Cardiac fibroblast (primary cell): ENCODE measurements at places on chromosomes 7 and 10.

- no peak for DNase-seq
Observed at GRCh38 chr10:43376828-43377423, 5.5 kb downstream of the FXYD4 start.

GRCh38 chr10:131853610-131853964, 47.2 kb upstream of the PPP2R2D start:
- DNase-seq, result no peak

- DNase-seq, result peak; percentile 51
Observed at GRCh38 chr10:14648005-14648765, 126.5 kb downstream of the FAM107B start.

DNA sequence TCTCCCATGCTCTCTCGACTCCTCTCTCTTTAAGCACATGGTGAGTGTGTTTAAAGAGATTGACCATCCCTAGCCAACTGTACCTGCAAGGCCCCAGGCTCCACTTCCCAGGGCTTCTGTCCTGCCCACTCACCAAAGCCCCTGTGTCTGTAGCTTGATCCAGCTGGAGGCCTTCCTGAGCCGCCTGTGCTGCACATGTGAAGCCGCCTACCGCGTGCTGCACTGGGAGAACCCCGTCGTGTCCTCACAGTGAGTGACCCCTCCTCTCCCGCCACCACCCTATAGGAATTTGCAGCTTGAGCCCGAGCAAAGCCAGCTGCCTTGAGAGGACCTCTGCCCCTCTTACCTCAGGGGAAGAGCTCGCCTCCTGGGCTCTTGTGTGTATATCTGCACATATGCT, 11.2 kb downstream of the ZFYVE27 start:
- no peak for DNase-seq

DNA sequence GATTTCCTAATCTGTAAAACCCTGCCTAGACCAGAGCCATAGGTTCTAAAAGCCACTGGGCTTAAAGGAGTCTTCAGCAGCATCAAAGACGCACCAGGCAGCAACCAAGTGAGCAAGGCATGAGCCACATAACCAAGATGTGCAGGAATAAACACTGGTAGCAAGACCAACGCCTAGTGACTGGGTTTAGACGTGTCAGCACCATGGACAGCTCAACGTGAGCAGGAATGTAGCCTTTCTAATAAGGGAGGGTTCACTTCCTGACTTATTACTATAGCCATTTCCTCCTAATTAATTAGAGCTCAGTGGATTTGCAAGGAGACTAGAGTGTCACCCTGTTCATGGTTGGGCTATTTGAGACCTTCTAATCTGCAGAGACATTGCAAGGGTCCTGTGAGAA, 223.7 kb downstream of the LHFPL3 start:
- peak; percentile 2 for DNase-seq

DNA sequence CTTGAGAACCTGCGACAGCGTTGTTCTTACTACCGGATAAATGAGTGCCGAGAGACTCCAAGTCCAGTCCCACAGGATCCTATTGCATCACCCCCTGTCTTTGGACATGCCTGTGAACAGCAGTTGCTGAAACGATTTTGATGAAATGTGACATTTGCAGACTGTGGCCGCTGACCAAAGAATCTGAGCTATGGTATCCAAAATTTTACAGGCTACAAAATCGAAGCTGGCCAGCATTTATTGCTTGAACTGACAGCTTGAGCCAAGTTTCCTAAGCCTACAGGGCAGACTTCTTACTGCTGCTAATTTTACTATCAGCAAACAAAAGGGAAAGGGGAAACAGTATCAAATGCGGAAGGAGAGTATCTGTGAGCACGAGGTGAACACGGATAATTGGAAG, 12.1 kb upstream of the NPVF start:
- DNase-seq, result no peak

- DNase-seq, result peak; percentile 31
Observed at GRCh38 chr10:58322072-58322834, 12.6 kb upstream of the UBE2D1 start.

DNA sequence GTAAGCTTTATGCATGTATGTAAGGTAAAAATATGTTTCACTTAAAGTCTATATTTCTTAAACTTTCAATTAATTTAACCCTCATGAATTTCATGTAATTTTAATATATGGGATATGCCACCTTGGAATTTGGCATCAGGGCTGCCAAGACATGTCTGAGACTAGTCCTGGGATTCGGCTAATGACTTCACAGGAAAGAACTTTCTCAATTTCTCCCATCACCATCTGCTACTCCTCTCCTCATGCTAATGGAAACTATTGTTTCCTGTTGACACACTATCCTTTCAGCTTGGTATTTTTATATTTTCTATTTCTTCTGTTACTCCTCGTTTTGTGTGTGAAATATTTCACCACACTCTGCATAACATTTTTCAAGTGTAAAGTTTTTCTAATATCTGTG, 205.9 kb downstream of the ARL4A start:
- no peak for DNase-seq

GRCh38 chr7:91165006-91165845, 99.0 kb upstream of the FZD1 start:
- DNase-seq, result peak; percentile 91

- peak; percentile 43 for DNase-seq
Observed at GRCh38 chr10:102247734-102248133, 2.4 kb downstream of the GBF1 start.

DNA sequence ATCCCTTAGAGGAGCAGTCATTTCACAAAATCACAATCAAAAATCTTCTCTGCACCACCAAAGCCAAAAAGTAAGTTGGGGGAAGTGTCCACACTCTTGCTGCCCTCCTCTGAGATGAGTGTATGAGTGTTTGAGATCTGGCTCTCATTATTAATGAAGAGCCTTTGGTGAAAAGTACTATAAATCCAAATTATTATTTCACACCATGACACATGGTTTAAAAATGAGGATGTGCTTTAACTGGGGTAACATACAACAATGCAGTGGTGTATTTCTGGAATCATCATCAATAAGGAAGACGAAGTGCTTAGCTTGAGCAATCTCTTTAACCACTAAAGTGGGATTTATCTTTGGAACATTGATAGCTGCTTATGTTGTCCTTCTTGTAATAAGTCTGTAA, 114.2 kb upstream of the ADAM12 start:
- peak; percentile 9 for DNase-seq

GRCh38 chr10:124607693-124608092, 136.5 kb downstream of the FAM53B start:
- no peak for DNase-seq

- no peak for DNase-seq
Observed at GRCh38 chr7:84800846-84801245, 386.0 kb downstream of the SEMA3D start.

DNA sequence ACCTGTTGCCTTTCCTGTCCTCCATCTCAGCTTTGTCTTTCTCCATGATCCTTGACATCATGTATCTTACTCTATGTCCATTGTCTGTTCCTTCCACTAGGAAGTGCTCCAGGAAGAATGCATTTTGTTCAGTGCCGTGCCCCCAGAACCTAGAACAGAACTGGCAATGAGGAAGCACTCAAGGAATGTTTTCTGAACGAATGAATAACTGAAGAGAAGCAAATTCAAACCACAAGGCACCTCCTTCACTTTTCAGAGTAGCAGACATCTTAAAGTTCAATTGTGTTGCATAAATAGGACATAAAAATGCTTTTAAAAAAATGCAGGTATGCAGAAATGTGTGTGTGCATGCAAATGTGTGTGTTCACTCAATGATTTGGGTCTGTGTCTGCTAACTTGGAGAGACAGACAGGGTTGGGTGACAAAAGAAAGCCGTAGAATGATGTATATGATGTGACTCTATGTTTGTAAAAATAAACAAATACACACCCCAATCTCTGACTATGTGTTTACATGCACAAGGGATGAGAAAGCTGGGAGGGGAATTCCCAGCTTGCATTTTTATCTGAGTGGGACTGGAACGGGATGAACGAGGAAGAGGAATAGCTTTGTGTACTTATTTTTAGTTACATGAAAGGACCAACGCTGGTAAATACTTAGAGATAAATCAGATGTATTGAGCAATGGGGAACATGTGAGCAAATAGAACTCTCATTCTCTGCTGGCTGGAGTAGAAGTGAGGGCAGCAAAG, 237.7 kb downstream of the FANK1 start:
- DNase-seq, result peak; percentile 69

GRCh38 chr10:132019366-132019765, 37.6 kb upstream of the BNIP3 start:
- DNase-seq, result no peak

DNA sequence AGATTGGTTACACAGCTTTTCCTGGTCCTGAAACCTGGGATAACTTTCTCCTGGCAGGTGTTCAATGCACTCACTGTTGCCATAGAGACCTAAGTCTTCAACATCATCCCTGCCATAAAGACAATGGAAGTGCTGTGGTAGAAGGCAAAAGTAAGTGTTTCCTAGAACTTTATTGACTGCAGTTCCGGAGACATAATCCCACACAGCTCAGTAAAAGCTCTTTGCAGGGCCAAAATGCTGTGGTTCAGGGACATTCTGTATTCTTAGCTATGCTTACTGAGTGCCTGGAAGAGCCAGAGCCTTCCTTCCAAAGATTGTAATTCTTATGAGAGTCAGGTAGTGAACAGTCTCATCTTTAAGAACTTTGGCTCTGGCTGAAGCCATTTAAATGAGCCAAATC, 5.3 kb downstream of the WIPF3 start:
- DNase-seq, result no peak

GRCh38 chr7:149325248-149325647, 63.3 kb downstream of the ZNF783 start:
- no peak for DNase-seq

DNA sequence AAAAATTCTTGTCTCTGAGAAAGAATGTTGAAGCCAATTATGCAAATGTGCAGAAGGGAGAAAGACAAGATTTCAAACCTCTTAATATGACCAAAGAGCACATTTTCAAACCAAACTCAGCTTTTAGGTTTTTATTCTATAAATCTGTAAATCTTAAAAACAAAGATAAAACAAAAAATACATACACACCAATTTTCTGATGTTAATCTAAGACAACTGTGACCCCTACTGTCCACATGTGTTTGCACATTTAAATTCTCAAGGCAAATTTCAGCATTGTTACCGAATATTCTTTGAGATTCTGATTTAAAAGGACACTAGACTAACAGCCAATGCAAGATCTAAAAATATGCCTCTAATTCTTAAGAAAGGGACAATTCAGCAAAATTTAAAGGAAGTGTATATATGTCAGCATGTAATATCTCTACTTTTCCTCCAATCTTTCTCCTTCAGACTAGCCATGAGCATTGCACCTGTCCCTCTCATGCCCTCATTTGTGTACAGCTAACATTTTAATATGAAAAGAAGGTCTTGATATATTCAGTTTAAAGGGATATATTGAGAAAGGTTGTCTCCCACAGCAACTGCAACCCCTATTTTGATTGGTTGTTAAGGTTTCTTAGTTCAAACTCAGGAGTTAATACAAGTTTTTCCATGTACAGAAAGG, 417.9 kb downstream of the IPMK start:
- DNase-seq, result peak; percentile 20

DNA sequence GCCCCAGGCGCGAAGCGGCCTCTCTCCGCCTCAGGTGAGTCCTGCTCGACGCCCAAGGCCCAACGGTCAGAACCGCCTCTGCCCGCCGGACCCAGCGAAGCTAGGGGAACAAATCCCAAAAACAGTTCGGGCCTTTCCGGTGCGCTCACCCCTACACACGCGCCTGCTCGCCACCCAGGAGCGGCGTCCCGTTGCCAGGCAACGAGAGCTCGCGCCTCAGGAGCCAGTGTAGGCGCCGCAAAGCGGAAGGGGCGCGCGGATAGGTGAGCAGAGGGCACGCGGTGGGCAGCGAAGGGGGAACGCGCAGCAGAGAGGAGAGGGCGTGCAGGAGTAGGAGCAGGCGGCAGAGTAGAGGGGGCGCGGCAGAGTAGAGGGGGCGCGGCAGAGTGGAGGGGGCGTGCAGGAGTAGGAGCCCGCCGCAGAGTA, at the start of the genes DYDC1 and DYDC2:
Gene DYDC1 (minus strand): TSS at position 193 of the 426 bp plus-strand sequence. CDS start 4,154 bp downstream, outside the sequence.
Gene DYDC2 (plus strand): TSS at position 219 of the 426 bp plus-strand sequence. CDS start 5,663 bp downstream, outside the sequence.
- DNase-seq, result no peak

- no peak for DNase-seq
Observed at GRCh38 chr7:107233174-107233573, 64.4 kb downstream of the HBP1 start.

DNA sequence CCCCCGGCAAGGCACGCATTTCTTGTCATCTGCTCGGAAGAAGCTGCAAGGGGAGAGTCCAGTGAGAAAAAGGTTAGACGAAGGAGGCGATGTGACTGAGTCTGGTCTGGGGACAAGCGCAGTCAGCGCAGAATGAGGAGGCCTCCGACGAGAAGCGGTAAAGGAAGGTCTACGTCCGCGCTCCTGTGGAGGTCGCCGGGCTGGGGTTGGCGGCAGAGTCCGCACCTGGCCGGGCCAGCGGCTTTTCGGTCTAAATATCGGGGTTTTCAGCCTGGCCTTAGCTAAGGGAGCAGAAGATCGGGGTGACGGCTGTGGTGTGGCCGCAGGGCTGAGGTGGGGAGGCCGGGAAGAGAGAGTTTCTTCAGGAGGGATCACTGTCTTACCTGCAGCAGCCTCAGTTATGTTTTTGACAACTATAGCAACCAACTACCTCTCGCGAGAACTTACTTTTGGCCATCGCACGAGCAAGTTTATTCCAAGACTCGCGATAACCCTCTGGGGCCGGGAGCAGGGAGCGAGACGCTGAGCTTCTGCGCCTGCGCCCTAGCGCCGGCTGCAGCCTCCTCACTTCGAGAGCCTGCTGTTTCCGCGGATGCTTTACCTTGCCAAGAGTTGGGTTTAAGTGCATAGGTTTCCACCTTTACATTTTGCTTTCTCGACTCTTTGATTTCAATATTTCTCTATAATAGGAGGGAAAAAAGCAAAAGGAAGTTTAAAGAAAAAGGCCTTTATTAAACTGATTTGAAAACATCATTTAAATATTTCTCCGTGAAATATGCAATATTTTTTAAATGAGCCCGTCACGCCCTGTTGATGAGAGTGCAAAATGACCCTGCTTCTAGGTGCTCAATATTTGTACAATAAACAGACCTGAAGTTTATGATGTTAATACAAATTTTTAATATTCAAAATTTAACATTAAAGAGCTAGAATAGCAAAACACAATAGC, at the start of gene CFAP70:
Gene CFAP70 (minus strand): TSS at position 534 of the 949 bp plus-strand sequence. CDS start 4,068 bp downstream, outside the sequence.
- DNase-seq, result peak; percentile 97

DNA sequence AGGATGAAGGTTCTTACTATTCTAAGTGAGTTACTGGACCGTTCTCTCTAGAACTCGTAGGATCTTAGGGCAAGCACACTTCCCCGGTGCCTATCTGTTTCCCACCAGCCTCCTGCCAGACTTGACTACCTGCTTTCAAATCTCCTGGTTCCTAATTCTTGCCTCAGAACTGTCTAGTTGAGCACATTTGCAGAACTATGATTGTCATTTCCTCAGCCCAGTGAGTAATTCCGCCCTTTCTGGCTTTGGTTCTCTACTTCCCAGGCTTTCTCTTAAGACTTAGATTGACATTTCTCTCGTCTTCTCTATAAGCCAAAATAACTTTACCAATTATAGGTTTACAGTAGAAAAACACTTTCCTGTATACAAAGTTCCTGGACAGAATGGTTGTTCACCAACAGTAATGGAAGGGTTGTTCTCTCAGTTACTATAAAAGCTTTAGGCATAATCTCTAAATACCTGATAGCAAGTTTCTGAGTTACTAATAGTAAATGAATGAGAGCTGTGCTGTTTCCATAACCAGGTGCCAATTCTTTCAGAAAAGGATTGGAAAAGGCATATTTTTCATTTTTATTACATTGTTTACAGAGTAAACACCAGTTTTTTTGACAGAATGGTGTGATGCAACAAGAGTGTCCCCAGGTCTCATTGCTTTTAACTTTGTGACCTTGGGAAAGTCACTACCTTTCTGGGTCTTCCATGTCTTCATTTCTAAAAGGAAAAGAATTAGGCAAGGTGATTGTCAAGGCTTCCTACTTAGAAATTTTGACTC, 41.1 kb downstream of the PLEKHA8 start:
- no peak for DNase-seq
